ENCODE measurements at places on chromosomes 2 and 18.

DNA sequence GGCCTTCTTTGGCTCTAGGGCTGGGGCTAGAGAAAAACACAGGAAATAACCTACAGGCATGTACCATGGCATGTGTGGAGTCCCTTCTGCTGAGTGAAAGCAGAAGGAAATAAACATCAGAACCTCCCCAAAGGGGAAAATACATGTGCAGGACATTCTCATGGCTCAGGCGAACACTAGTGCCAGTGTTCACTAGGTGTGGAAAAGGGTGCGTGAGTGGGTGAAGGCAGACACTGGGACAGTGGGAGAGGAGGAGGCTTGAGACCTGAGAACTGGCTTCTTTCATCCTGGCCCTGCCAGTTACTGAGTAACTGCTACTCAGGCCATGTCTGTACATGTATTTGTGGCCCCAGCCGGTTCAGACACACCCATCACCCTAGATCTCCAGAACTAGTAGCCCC, 268.2 kb downstream of the PRKCE start:
- no peak overlapping the region for H3K27ac ChIP-seq
- H3K4me1 ChIP-seq, result peaks cover 8% of the 10 kb centered on the region
- DNase-seq, result no peak
- H3K4me3 ChIP-seq, result no peak overlapping the region

GRCh38 chr2:52594026-52594425, 1173.6 kb upstream of the CHAC2 start:
- H3K4me3 ChIP-seq, result no peak overlapping the region
- no peak overlapping the region for H3K27ac ChIP-seq
- H3K36me3 ChIP-seq, result no peaks in the 10 kb centered on the region
- DNase-seq, result no peak

- DNase-seq, result no peak
- no peak overlapping the region for H3K27ac ChIP-seq
- no peaks in the 10 kb centered on the region for H3K27me3 ChIP-seq
- no peaks in the 10 kb centered on the region for H3K36me3 ChIP-seq
- H3K4me1 ChIP-seq, result no peaks in the 10 kb centered on the region
These were observed 26.1 kb upstream of the TMX3 start for GRCh38 chr18:68740966-68741365.

DNA sequence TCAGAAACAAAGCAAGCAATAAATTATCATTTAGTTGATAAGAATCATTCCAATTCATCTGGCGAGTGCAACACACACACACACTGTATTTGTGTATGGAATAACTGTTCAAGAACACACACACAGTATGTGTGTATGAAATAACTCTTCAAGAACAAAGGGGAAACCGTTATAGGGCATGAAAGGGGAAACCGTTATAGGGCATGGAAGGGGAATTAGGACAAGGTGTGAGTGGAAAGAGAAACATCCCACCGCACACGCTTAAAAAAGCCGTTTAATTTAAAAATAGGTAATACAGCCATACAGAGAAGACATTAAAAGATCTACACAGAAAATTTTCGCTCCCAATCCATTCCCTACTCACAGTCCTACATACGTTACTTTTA, 607 bp upstream of the TSN start:
- peaks cover 28% of the 10 kb centered on the region for H3K36me3 ChIP-seq
- DNase-seq, result no peak
- H3K4me1 ChIP-seq, result peaks cover 31% of the 10 kb centered on the region
- no peaks in the 10 kb centered on the region for H3K27me3 ChIP-seq
- peak overlapping the region; percentile 98 for H3K4me3 ChIP-seq

DNA sequence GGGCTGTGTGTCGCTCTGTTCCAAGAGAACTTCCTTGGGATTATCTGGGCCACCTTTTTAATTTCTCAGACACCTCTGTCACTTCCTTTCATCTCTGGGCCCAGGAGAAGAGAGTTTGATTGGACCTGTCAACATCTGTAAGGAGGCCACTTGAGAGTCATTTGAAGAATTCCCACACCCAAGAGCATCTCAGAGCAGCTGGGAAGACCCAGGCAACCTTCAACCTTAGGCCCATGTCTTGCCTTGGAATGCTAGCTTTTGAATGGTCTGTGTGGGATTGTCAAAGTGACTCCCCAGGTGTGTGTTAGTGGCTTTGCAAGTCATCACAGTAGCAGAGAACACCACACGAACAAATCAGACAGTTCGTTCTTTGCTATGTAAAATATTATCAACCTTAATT, 280.3 kb downstream of the CYRIA start:
- H3K36me3 ChIP-seq, result no peaks in the 10 kb centered on the region
- H3K27ac ChIP-seq, result no peak overlapping the region
- H3K27me3 ChIP-seq, result no peaks in the 10 kb centered on the region

DNA sequence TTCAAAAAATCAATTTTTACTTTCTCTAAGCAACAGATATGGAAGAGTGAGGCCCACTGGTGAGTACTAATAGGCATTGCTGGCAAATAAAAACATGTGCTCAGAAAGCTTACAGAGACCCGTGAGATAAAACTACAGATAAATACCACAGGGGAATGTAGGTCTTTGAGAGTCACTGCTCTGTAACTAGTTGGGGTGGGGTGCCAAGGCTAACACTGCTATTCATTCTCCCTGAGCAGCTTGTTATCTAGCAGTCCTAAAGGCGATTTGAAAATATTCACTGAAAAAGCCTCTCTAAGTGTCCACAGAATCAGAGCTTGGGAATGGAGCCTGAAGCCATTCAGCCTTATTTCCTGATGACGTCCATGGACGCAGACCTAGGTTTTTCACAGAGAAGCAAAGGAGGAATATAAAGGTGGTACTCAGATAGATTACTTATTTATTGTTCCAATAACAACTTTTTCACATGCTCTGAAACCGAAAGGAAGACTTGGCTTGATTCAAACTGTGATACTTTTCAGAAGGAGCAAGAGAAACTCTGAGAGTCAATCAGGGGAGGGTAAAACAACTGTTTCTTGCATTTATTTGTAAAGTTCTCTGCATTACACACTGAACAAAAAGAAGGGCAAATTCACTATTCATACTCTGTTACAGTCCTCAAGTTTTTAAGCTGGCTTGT, 188.4 kb downstream of the PPP1R1C start:
- no peaks in the 10 kb centered on the region for H3K4me1 ChIP-seq
- peaks cover 6% of the 10 kb centered on the region for H3K27me3 ChIP-seq
- H3K27ac ChIP-seq, result no peak overlapping the region
- no peak for DNase-seq
- no peak overlapping the region for H3K4me3 ChIP-seq

GRCh38 chr18:75088622-75089211, 120.2 kb downstream of the PTGR3 start:
- no peak for DNase-seq
- H3K36me3 ChIP-seq, result no peaks in the 10 kb centered on the region
- H3K4me3 ChIP-seq, result no peak overlapping the region
- no peak overlapping the region for H3K27ac ChIP-seq
- no peaks in the 10 kb centered on the region for H3K4me1 ChIP-seq

DNA sequence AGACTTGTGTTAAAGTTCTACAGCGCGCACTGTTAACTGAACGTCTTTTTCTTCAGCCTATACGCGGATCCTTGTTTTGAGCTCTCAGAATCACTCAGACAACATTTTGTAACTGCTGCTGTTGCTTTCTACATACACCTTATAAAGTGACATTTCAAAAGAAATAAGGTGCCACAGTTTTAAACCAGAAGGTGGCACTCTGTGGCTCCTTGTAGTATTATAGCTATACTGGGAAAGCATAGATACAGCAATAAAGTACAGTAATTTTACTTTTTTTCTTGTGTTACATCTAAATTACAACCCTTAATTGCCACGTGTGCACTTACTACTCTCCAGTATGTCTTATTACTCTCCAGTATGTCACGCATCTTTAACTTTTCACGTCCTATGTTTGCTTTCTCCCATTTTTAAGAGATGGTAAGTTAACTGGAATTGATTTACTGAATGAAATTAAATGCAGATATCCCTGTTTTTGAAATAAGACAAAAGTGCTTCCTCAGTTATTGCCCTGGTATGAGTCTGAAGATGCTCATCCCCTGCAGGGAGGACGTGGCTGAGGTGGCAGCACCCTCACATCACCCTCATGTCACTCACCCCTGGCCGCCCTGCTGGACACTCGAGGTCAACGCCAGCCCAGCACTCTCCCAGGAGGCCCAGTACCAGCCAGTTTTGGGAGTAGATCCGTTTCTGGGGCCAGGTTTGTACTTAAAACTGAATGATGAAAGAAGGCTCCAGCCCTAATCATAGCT, 37.8 kb downstream of the GORASP2 start:
- H3K4me1 ChIP-seq, result no peaks in the 10 kb centered on the region
- peaks cover 71% of the 10 kb centered on the region for H3K36me3 ChIP-seq
- no peak overlapping the region for H3K4me3 ChIP-seq
- H3K27ac ChIP-seq, result no peak overlapping the region
- DNase-seq, result no peak

All from effector memory CD8-positive, alpha-beta T cell (primary cell).